Fibroblast of villous mesenchyme (primary cell): ENCODE measurements at places on chromosomes 5 and 9. TPM values are rescaled to one million over a fixed set of nuclear protein-coding genes. Genes with fewer than 3 reads are reported as not detected.

The JAKMIP2 gene
- total RNA-seq: 3.2 and 3.5 TPM in 2 replicates

The KIF4B gene
- total RNA-seq: under 0.01 TPM in 1 of 2 replicates, not detected in the other

The FAM169A gene
- 1.3 and 3.9 TPM in 2 replicates for total RNA-seq

The CBY3 gene
- total RNA-seq: 0.32 TPM in 1 of 2 replicates, not detected in the other

The IRX2 gene
- 0.32 and 3.0 TPM in 2 replicates for total RNA-seq

The CAVIN4 gene
- 0.64 and 1.3 TPM in 2 replicates for total RNA-seq

The SHLD3 gene
- total RNA-seq: 3.2 and 5.2 TPM in 2 replicates

The CDC20B gene
- total RNA-seq: not detected in 2 replicates

The OR1J2 gene
- total RNA-seq: 0.32 and 0.43 TPM in 2 replicates

The SPATA31A3 gene
- not detected in 2 replicates for total RNA-seq

The NEUROG1 gene
- not detected in 2 replicates for total RNA-seq

The SNX30 gene
- 27.6 and 27.7 TPM in 2 replicates for total RNA-seq
